ENCODE measurements at places on chromosomes 12 and 14.
A peak's percentile ranks its signal among the peaks of the same experiment; 100 is the strongest.

GRCh38 chr14:100117633-100118395 lies 41.6 kb downstream of the DEGS2 start:
- no peak for DNase-seq

GRCh38 chr12:47165934-47166333 lies 86.2 kb upstream of the AMIGO2 start:
- DNase-seq, result no peak

DNA sequence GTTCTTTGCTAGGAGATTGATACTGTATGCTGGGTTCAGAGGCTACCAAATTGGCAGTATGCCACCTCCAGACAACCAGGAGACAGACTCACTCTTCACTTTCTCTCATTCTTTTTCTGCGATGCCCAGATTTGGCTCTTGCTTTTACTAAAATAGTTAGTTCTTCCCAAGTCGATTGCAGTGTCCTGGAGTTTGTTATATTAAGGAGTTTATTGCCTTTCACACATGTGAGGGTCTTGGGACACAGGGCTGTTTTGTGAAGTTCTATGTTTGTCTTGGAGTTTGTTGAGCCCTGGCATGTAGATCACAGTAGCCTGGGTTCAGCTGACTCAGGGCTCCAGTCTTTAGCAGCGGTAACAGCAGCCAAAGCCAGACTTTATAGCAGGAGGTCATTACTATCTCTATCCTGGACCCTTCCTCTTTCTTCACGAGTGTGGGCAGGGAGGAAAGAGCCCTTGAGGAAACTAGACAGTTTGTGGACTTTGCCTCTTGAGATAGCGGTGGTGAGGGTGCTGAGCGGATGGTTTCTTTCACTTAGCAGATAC lies 1.6 kb downstream of the MLEC start:
- DNase-seq, result peak; percentile 51

- DNase-seq, result no peak
These were observed 25.6 kb upstream of the MYF6 start for GRCh38 chr12:80681786-80682185.

DNA sequence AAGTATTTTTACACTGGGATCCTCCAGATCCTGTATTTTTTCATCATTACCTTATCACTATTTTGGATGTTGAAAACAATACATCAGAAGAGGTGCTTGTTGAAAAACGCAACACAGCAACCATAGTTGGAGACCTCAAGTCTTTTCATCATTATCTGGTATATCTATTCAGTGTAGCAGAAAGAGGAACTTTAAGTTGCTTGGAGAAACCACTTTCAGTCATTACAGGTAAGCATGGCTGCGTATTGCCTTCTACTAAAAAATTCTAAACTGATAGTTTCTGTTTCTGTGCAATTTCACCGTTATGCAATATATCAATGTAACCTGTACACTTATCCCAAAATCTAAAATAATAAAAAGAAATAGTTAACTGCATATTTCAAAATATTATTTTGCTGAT lies 32.2 kb upstream of the PTPRQ start:
- no peak for DNase-seq

DNA sequence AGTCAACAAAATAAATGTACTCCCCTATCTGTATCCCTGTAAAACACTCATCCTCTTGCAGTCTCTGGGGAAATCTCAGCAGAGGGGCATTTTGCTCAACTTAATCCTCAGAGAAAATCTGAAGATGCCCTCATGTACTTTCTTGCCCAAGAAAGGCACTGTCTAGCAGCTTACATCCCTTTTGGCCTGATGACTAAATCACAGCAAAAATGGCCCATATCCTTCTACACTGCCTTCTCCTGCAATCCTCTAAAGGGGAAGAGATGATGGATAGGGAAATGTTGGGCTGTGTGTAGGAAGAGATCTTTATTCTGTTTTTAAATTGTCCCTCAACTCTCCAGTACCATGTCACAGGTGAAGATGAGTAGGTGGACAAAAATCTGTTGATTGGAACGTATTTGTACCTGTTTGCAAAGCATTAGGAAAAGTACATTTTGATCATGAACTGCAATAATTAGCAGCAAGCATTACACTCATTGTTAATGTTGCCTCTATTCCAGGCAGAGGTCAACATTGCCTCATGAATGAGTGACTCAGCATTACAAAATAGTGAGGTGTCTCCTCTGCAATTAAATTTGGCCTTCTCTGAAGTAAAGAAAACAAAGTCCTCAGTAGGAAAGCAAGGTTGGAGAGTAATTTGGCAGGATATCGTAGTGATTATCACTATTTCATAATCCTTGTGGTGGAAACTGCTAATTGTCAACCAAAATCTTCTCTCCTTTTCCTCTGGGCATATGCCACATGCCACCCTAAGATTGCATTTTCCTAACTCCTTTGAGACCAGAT lies 172.4 kb upstream of the CAND1 start:
- peak; percentile 6 for DNase-seq

DNA sequence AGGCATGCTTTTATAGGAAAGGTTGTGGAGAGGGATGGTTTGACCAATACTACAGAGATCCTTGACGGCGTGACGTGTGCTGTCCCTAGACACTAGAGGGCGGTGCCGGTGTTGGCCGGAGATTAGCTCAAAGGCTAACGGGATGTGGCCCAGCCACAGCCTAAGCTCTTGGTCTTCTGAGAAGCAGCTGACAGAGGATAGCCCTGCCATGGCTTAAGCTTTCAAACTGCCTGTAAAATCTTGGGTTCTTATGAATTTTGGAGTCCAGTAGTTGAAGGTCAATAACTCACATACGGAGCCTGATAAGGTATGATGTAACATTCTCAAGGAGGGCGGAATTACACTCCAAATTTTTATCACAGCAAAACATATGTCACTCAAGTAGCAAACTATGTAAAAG lies 515.7 kb upstream of the ATXN7L3B start:
- peak; percentile 28 for DNase-seq

DNA sequence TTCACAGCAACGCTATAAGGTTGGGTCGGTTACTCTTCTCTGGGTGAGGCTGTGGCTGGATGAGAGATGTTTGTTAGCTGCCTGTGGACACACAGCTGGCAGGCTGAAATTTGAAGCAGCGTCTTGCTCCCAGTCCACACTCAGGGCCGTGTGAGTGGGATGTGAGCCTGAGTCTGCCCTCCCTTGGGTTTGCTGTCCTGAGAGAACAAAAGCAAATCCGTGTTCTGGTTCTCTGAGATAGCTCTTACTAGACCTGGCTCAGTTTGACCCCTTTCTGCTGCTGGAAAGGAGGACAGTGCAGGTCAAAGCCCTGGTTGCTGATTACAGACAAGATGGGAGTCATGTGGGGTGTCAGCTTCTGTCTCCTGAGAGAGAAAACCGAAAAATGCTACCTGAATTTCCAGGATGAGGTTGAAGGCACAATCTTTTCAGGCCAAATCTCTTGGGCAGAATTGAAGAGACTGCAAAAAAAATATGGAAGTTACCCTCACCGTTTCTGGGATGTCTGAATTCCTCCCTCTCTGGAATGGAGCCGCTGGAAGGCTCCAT lies 270.8 kb downstream of the ZFP36L1 start:
- no peak for DNase-seq

DNA sequence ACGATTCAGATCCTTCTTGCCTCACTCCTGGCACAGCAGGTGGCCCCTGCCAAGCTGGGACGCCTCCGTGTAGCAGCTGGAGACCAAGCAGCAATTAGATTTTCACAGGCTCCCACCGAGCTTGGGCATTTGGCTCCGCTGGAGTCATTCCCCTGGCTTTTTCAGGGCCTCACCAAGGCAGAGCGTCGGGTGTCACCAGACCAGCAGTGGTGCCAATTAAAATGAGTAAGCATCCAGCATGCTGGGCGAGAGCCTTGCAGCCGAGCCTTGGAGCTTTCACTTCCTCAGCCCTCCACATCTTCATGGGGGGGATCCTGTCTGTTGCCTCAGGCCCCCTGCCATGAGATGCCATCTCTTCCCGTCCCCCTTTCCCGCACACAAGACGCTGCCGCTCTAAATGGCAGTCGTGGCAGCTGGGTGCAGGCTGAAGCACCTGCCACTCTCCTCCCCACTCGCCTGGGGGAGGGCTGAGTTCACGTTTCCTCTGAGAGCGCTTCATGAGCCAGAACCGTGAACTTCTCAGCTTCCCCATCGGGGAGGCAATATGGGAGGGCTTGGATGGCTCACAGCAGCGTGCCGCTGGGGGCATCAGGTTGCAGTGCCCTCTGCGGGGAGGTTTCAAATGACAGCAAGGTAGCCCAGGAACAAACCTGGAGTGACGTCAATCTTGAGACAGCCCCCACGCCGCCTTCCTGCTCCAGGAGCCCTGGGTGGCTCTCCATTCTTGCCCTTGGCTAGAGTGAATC lies 11.7 kb downstream of the TPCN1 start:
- no peak for DNase-seq

DNA sequence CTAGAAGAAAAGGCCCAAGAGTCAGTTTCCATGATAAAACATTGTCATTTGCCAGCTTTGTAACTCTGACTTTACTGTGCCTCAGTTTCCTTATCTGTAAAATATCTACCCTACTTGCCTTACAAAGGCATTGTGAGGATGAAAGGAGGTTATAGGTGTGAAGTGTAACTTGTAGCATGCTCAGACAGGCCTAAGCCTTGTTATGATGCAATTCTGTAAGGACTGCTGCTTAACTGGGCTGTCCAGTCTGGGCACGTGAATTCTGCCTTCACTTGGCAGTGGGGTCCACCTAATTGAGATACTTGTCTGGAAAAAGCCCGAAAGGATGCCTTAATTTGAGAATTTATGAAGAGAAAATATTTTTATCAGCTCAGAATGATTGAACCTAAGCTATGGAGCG lies 114.5 kb upstream of the DYRK2 start:
- DNase-seq, result no peak

DNA sequence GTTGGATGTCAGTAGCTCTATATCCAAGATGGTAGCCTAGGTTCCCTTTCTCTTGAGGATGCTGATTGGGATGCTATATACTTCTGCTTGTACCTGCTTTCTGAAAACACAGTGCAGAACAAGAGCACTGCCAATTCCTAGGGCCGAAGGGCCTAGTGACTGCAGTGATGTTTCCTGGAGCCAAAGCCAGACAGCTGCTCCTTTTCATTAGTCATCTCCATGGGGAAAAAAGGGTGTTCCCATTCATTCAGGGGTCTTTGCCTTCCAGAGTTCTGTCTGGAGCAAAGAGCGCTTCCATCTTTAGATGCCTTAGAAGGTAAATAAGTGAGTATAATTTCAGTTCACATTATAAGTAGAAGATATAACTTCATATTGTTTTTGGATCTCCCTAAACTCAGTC lies 85.5 kb downstream of the PTPRB start:
- DNase-seq, result no peak

DNA sequence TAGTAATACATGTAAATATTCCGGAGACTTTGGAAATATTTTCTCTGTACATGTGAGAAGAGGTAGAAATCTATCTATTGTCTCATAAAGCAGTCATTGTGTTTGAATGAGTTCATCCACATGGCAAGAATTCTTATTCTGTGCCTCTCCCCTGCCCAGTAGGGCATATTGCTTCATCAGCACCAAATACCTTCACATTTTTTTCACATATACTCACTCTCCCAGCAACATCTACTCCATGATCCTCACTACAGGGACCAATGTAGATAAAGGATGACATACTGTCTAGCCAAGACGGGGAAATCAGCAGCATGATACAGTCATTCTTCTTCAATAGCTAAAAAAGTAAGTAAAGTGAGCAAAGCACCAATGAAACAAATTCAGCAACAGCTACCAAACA lies 1.3 kb upstream of the TAS2R14 start:
- DNase-seq, result peak; percentile 85

- DNase-seq, result no peak
These were observed 10.7 kb upstream of the EVL start for GRCh38 chr14:100054316-100055075.

- no peak for DNase-seq
These were observed 132.8 kb downstream of the BCL11B start for GRCh38 chr14:99138999-99139865.

GRCh38 chr12:107026806-107027635 lies 40.1 kb upstream of the MTERF2 start:
- DNase-seq, result no peak

DNA sequence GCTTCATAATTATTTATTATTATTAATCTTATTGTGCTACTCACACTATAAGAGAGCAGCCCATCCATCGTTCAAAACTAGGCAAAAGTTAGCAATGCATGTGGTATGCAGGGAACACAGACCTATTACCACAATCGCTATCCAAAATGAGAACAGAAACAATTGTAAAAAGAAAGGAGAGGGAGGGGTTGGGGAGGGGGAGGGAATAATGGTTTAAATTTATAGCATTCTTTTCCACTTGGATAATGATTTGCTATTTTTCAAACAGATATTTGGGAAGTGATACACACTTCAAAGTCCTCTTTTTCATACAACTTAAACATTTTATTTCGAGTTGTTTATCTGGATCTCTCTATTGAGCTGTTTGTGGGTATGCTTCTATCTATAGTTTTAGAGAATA lies 248.6 kb upstream of the SOX5 start:
- peak; percentile 6 for DNase-seq

- peak; percentile 25 for DNase-seq
These were observed 46.7 kb downstream of the BHLHE41 start for GRCh38 chr12:26077915-26078702.

DNA sequence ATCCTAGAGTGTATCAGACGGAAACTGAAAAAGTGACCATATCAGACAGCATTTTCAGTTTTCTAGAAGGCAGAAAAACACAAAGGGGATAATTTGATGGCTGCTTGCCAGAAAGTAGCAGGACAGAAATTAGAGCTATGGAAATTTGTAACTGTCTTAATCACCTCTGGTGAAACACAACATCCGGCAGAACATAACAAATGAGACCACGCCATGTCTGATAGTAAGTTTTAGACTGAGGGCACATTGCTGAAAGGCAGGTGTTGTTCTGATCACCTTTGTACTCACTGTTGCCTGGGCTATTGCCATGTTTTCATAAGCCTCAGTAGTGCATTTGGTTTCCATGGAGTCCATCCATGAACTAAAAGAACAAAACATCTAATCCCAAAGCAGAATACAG lies 290.3 kb downstream of the PAWR start:
- DNase-seq, result no peak

DNA sequence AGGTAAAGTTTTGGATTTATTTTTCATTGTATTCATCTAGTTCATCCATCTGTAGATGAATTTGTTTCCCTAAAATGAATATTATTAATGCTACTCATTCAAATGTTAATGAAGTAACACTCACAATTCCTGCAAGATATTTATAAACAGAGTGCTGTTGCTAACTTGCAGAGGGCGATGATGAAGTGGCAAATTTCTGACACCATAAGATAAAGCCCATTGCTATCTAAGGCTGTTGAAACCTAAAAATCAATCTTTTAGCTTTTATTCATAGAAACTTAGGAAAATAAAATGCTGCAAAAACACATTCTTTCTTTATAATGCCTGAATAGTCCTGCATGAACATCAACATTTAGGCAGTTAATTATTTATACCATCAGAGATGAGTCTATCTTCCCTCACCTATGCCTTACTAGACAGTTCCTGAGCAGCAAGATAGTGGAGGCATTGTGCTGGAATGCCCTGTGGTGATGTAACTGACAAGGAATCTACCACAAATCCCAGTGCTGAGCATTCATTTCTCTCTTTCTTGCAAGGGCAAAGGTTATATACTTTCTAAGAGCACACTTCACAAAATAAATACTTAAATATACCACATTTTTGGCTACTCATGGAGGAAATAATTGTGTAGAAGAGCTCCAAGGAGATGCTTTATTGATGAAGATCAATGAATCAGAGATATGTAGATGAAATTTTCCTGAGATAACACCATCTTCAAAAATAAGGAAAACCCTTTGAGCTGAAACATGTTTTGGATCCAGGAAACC lies 57.6 kb downstream of the LMNTD1 start:
- peak; percentile 90 for DNase-seq
